ENCODE measurements at places on chromosomes 13 and 19.

DNA sequence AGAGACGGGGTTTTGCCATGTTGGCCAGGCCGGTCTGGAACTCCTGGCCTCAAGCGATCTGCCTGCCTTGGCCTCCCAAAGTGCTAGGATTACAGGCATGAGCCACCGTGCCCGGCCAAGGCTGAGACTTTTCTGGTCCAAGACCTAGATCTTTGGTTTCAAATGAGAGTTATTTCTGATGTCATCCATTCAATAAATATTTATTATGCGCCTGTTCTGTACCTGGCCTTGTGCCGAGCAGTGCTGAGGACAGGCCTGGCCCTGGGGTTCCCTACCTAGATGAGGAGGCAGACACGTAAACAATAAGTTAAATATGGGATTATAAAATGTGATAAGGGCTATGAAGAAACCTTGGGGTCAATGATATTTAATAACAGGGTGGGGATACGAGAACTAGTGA, 4.5 kb downstream of the RELB start:
- DNase-seq, result no peak

GRCh38 chr13:113413178-113413897, 40.0 kb downstream of the ADPRHL1 start:
- DNase-seq, result no peak

DNA sequence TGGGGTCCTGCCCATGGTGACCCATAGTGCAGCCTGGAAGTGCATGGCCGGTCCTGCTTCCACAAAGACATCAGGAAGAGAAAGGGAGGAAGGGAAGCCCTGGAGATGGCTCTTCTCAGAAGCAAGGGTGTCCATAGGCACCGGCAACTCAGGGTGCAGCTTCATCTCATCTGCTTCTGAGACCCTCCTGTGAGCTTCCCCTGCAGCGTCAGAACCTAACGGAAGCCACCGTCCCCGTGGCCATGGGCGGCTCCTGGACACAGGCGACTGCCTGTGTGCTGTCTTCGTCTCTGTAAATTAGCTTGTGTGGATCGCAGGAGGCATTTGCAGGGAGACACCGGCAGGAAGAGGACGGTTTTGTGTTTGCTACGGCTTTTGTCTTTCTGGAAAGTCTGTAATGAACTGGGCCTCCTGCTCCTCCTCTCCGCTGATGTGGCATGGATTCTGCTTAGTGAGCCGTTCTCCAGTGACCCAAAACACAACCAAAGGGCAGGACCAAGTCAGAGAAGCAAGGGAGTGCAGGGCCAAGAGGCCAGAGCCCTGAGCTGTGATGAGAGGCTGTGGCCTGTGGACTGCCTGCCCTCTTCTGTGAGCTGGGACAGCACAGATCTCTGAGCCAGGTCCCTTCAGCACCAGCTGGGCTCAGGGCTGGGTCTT, 2.5 kb downstream of the ATP4B start:
- DNase-seq, result no peak

GRCh38 chr13:20461860-20462532, 63.7 kb downstream of the CRYL1 start:
- DNase-seq, result no peak

DNA sequence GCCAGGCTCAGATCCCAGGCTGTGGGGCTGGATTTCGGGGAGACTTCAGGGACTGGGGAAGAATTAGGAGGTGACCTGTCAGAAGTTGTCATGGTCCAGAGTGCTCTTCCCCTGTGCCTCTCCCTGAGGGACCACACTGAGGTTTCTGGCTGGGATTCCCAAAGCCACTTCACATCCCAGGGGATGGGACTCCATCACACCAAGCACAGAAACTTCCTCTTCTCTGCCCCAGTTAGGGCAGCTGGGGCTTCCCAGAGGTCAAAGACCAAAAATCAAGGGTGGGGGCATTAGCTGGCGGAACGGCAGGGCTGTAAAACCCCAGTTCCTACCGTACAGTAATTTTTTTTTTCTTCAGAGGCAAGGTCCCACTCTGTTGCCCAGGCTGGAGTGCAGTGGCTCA, 7.4 kb downstream of the FCER2 start:
- DNase-seq, result no peak

DNA sequence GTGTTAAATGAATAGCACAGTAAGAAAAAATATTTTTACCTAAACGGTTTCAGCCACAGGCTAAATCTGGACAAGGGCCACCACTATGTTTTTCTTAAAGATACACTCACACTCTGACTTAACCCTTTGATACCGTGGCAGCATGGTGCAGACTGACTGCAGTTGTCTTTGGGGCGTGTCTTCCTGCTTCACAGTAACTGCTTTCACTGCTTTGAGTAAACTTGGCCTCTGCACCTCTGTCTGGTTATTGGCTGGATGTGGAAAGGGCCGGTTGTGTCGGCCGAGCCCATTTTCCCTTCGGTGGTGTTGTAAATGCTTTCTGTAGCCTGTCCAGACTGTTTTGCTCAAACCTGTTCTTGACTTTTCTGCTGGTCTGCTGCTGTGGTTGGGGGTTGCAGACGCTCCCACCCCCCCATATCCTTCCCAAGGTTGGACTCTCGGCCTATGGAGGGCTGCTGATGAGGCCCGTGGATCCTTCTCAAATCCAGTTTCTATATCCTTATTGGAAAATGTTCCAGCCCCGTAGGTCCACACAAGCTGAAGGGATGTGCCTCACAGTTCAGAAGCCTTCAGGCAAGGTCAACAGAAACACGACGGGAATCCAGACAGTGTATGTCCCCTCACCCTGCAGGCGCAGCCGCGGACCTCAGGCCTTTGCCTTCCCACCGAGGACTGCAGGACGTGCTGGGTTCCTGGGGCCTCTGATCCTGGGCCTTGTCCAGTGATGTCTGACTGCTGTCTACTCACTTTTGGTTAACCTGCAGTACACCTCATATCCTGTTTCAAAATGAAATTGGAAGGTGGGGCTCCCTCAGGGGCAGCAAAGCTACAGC, 90.2 kb upstream of the RNF113B start:
- DNase-seq, result no peak

GRCh38 chr13:77975358-77976042, 56.9 kb upstream of the EDNRB start:
- DNase-seq, result no peak

- DNase-seq, result peak; percentile 72
Measured at GRCh38 chr19:46753420-46754155, 7.3 kb upstream of the STRN4 start.

DNA sequence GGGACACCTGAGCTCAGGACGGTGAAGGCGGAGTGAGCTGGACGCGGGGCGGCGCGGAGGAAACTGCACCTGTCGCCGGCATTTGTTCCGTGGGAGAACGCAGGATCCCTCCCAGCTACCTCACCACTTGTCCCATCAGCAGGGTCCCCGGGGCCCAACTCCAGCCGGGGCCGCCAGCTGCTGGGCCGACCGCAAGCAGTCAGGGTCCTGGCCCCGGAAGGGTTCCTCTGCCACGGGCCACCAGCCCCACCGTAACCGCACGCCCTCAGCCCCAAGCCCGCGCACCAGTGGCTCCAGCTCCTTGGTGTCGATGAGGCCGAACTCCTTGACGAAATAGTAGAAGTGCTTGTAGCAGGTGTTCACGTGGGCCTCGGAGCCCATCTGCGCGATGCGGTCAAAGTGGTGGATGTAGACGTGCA, 19.6 kb downstream of the MOB3A start:
- no peak for DNase-seq

DNA sequence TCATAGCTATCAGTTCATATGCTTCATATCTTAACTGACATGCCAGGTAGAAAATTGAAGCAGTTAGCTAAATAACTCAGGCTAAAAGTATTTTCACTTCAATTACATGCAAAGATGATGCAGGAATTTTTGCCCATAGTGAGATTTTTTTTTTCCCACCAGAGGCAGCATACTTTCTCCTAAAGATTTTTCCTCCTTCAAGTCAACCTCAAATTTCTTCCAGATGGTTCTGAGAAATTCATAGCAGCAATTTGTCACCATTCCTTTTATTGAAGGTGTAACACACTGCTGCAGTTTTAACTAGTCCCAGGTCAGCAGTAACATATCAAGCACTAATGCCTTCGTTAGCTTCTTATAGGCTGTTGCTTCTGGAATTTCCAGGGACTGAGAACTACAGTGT, 141.9 kb downstream of the SUCLA2 start:
- no peak for DNase-seq

DNA sequence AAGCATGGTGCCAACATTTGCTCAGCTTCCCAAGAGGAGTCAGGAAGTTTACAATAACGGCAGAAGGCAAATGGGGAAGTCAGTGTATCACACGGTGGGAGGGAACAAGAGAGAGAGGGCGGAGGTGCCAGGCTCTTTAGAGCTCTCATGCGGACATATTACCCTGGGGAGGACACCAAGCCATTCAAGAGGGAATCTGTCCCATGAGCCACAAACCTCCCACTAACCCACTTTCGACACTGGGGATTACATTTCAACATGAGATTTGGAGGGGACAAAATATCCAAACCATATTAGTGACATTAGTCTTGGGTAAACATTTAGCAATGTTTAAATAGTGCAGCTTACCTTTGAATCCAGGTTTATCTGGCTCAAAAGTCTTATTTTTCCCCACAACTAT, 69.9 kb downstream of the SLAIN1 start:
- no peak for DNase-seq

DNA sequence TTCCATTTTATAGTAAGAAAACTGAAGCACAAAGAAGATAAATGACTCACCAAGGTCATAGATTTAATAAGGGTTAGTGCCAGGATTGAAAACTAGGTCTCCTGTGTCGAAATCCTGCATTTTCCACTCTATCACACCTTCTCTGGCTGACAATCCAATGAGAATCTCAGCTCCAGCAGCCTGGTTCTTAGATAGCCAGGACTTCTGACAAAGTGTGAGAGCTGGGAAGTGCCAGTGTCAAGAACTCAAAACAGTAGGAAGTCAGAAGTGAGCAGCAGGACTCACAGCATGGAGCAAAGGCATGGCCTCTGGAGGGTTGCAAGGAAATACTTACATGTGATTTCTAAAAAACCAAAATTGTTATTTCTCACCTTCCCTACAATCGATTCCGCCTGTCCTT, 24.3 kb downstream of the KCTD12 start:
- no peak for DNase-seq

- DNase-seq, result no peak
Measured at GRCh38 chr13:114311387-114311786, 2.9 kb upstream of the CHAMP1 start.

DNA sequence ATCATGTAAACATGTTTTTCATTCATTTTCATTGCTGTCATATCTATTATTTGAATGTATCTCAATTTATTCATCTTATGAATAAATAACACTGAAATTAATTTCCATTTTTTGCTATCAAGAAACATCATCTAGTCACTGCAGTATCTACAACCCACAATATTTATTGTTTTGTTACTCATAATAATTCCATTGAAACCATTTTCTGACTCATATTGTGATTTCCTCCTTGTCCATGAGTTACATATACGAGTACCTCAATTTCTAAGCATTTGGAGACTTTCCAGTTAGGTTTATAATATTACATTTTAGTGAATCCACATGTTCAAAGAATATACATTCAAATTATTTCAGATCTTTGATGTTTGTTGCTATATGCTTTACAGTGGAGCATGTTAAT, 1524.0 kb downstream of the SLITRK1 start:
- DNase-seq, result no peak

GRCh38 chr19:50794876-50795663, 4.9 kb downstream of the ACP4 start:
- DNase-seq, result no peak

GRCh38 chr13:64855506-64855905, 2374.6 kb downstream of the PCDH9 start:
- DNase-seq, result no peak

DNA sequence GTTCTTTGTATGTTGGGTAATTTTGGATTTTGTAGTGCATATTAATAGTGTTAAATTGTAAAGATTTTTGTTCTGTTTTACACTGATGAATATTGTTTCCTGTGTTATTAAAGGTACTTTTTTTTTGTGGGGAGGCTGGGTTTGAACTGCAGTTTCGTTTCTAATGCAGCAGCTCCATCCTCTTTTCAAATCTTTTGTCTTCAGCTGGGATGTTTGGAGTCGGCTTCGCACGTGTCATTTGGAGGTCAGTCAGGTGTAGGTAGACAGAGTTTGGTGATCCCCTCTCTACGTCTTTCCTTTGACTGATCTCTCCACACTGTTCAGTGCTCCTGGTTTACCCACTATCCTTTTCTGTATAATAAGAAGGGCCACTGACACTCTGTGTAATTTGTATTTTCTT, 30.3 kb downstream of the TDRD3 start:
- DNase-seq, result no peak

DNA sequence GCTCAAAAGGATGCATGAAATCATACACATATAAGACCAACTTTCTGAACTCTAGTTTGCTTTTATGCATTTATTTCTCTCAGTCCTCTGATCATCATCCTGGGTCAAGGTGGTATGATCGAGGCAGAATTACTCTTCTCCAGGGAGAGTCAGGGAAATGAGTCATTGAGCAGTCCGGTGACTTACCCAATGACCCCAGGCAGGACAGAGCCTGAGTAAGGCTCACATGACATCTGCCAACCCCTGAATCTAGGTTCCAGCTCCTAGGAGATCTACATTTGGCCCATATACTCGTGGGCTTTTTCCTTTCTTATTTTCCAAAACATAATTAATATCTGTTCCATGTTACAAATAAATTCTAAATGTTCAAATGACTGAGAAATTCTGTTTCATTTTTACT, 502.3 kb downstream of the FOXO1 start:
- DNase-seq, result no peak

DNA sequence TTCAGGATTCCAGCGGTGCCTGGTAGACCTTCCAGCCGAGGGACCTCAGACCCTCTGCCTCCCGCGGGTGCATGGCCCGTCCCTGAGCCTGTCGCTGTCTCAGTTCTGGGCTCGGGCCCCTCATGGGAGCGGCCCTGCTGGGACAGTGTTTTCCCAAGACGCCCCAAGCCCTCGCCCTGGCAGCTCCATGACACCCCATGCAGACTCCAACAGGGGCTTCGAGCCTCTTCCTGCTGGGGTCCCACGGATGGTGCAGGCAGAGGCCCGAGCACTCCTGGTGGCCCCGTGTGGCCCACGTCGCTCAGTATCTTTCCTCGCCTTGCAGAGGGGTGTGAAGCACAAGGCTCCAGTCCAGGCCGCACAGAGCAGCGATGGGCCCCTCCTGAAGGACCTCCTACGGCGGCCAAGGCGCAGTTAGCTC, 88.8 kb upstream of the MCF2L start:
- DNase-seq, result no peak
